ENCODE measurements at places on chromosomes 16 and 17. TPM values are rescaled to one million over a fixed set of nuclear protein-coding genes. Genes with fewer than 3 reads are reported as not detected.

BRIP1 gene
- 5.2 TPM for total RNA-seq

RCVRN gene
- total RNA-seq = not detected

TBC1D26 gene
- total RNA-seq = not detected

NUPR1 gene
- 19.3 TPM for total RNA-seq

CD300H gene
- 0.17 TPM for total RNA-seq

IRF8 gene
- total RNA-seq = 0.41 TPM

CCL7 gene
- total RNA-seq = 0.27 TPM
